ENCODE measurements at places on chromosomes 12 and 14.

DNA sequence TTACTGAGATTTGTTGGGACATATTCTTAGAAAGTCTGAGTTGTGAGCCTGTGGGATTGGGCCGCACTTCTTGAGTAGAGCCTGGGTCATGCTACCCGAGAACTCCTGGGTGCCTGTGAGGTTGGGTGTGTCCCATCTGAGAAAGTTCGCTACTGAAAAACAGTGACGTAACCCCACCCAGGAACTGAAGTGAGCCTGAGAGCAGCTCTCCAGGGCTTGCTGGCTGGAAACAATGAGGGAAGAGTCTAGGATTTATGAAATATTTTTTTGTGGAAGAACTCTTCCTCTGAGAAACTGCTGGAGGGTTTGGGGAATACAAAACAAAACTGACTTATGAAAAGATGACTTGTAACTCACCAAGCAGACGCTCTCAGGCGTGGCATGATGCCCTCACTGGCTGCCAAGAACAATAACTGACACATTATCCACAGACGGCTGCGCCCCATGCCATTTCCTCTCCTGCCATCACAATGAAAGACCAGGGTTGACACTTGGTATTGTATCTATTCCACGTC, 69.2 kb downstream of the RASSF3 start:
- no peak for DNase-seq

DNA sequence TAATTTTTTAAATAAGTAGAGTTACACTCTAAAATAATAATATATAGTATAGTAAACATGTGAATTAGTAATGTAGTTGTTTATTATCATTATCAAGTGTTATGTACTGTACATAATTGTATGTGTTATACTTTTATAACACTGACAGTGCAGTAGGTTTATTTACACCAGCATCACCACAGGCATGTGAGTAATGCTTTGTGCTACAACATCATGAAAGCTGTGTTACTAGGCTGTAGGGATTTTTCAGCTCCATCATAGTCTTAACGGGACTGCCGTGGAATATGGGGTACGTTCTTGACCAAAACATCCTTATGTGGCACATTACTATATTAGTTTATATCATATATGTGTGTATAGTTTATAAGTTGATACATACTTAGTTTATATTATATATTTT, 8.6 kb downstream of the FNTB start:
- DNase-seq = no peak

DNA sequence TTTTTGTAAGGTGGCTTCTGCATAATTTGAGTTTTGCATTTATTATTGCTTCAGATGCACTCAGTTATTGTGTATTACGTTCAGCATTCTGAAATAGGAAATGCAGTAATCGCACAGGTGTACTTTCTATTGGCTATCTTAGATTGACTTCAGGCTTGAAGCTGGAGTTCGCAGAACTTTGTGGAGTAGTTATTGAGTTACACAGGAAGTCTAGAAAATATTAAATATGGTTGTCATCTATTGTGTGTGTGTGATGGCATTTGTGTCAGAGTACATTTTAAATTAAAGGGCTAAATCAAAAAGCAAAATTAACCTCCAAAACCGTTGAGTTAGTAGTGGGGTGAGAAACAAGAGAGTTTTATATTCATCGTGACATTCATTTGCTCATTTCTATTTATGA, 2.7 kb downstream of the ARID2 start:
- DNase-seq = no peak

GRCh38 chr12:68154779-68155178, 4.8 kb downstream of the IFNG start:
- no peak for DNase-seq

- no peak for DNase-seq
These were observed 52.7 kb downstream of the WNK1 start for GRCh38 chr12:805022-805632.

GRCh38 chr12:119710374-119710964, 42.5 kb downstream of the PRKAB1 start:
- DNase-seq = no peak

DNA sequence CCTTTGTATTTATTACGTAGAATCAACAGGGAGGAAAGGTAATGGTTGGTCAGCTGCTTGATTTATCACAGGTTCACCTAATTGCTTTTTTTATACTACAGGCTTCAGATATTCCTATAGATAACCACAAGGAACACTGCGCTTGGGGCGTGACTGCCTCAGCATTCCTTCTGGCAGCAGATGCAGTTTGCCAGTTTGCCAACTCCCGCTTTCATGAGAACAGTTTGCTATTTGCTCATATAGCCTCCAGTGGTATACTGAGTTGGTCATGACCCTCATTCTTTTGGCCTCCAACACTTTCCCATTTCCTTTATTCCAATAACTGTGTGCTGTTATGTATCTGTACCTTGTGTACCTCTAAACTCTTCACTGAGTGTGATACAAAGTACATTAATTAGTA, 38.6 kb upstream of the ACSM4 start:
- no peak for DNase-seq

DNA sequence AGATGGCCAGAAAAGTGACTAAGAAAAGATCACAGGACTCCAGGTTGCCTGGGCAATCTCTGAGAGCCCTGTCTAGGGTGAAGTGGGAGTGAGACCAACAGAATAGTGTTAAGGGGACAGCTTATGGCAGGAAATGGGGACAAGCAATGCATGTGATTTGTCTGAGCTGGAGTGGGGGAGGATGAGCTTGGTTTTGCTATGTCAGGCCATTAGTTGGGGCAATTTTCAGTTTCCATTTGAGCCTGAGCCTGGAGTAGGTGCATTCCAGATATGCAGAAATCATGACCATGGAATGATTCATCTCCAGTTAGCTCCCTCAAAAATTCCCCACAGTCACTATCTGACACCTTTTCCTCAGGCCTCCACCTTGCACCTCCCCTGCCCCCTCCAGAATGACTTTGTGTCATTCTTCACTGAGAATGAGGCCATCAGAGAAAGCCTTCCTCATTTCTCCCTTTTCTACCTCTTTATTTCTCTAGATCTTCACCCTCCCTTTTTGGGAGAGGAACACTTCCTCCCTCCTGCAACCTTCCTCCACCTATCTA, 150.9 kb upstream of the PLEKHG7 start:
- no peak for DNase-seq

DNA sequence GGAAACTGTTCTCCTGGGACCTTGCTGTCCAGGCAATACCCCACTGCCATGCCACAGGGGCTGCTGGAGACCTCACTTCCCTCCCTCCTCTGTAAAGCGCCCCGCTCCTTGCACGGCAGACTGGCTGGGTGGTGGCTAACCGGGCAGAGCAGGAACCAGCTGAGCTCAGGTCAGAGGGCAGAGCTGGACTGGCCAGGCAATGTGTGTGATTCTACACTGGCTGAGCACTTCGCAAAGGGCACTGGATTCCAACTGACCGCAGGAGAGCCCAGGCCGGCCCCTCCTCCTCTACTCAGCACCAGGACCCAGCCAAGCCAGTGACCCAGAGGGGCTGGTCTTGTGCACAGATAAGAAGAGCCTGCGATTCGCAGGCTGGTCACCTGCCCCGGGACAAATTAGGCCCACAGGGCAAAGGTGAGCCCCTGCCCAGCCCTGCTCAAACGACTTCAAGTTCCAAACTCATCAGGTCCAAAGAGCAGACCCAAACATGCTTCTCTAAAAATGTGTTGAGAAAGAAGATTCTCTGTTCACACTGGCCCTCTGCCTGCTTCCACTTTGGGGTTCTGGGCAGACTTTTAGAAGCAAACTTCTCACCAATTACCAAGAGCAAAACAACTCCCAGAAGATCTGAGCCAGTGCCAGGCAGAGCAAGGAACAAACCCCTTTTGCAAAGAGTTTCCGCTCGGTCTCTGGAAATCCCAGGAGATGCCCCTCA, 54.9 kb upstream of the DIO3 start:
- no peak for DNase-seq

GRCh38 chr12:130333341-130333740, 4.3 kb upstream of the PIWIL1 start:
- DNase-seq = no peak

GRCh38 chr14:77031759-77032490, 3.4 kb upstream of the IRF2BPL start:
- no peak for DNase-seq

DNA sequence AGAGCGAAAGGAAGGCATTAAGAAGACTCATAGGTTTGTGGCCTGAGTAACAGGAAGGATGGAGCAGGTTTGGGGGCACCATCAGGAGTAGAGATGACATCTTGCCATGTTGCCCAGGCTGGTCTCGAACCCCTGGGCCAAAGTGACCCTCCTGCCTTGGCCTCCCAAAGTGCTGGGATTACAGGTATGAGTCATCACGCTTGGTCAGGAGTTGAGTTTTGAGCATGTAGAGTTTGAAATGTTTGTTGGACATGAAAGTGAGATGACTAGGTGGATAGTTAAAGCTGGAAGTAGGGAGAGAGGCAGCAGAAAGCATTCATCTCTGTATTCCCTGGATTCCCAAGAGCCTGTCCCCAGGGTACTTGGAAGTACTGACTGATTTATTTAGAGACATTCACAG, 112.6 kb downstream of the ERC1 start:
- no peak for DNase-seq
